ENCODE measurements at places on chromosomes 16 and 17.

- DNase-seq, result no peak
Measured at GRCh38 chr17:77521076-77521475, 380.3 kb downstream of the SEC14L1 start.

- DNase-seq, result peak; percentile 23
Measured at GRCh38 chr16:13453938-13454553, 465.9 kb upstream of the ERCC4 start.

GRCh38 chr16:10599626-10600025 is 19.2 kb upstream of the EMP2 start:
- DNase-seq, result no peak

- DNase-seq, result no peak
Measured at GRCh38 chr17:28545141-28545503, 7.3 kb downstream of the UNC119 start.

GRCh38 chr16:14464796-14465195 is 165.3 kb downstream of the PARN start:
- DNase-seq, result no peak

DNA sequence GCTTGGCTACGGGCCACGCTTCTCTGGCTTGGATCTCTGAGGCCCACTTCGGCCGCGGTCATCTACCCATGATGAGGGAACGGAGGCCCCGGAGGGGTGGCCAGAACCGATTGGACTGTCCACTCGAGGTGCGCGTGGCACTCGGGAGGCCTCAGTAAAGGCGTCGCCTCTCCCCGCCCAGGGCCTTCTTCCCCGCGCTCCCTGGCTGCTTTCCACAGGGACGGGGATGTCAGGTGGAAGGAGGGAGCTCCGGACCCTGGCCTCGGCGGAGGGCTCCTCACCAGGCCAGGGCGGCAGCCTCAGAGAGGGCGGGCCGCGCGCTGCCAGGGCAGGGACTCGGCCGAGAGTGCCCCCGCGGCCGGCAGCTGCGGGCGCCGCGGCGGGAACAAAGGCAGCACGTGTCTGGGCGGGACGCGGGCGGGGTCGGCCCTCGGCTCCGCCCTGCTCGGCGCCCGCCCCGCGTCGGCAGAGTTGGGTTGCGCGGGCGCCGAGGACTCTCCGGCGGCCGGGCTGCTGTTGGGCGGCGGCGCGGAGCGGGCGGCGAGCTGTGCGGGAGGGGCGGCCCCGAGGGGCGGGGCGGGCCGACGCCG is 587 bp upstream of the CDK5R1 start:
- DNase-seq, result peak; percentile 90

- DNase-seq, result peak; percentile 34
Measured at GRCh38 chr16:1884155-1884760, 12.3 kb upstream of the MEIOB start.

DNA sequence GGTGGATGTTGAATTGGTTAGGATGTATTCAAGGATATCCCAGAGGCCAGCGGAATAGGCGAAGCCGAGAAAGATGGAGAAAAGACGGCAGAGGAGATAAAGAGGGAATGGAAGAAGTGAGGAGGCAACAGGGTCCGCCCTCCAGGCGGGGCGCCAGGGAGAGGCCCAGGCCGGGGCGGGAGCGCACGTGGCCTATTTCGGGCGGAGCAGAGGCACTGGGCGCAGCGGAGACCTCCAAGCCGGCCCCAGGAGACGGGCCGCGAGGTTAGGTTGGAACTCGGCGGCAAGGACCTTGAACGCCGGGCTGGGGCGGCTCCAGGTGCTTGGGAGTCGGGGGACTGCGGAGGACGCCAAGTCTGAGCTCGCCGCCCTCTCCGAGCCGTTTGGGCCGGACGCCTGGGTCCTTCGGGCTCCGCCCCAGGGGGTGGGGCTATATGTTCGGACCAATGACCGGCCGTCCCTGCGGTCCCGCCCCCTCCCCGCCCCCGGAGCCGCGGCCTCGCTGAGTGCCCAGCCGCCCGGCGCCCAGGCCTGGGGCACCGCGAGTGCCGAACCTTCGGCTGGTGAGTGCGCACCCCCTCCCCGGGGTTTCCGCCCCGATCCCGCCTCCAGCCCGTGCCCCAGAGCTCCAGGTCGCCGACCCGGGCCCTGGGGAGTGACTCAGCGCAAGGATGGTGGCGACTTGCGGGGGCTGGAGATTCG is at the start of gene ZNF771:
TSS of gene ZNF771 (plus strand) at position 505 of the 702 bp plus-strand sequence. CDS start 448 bp downstream, outside the sequence.
- peak; percentile 94 for DNase-seq

- peak; percentile 85 for DNase-seq
Measured at GRCh38 chr16:17476414-17477259, 5.9 kb upstream of the XYLT1 start.

GRCh38 chr17:79573196-79573896 is 37.5 kb downstream of the RBFOX3 start:
- no peak for DNase-seq

GRCh38 chr17:78883089-78883532 is 19.9 kb downstream of the CEP295NL start:
- DNase-seq, result peak; percentile 95

Measured in GM23248 (cell line).